IMR-90 (cell line): ENCODE measurements at places on chromosomes 3 and 15.

- DNase-seq: no peak
Observed at GRCh38 chr3:120841264-120841663, 66.7 kb upstream of the STXBP5L start.

DNA sequence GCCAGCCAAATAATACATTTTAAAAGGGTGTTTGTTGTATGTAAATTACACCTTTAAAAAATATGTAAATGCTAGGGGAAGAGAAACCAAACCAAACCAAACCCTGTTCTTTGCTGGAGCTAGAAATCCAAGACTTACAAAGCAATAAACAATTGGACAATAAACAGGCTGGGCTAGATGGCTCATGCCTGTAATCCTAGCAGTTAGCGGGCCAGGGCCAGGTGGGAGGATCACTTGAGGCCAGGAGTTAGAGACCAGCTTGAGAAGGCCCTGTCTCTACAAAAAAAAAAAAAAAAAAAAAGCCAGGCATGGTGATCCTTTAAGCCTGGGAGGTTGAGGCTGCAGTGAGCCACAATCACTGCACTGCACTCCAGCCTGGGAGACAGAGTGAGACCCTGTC lies 12.5 kb downstream of the STOML1 start:
- no peak for DNase-seq

DNA sequence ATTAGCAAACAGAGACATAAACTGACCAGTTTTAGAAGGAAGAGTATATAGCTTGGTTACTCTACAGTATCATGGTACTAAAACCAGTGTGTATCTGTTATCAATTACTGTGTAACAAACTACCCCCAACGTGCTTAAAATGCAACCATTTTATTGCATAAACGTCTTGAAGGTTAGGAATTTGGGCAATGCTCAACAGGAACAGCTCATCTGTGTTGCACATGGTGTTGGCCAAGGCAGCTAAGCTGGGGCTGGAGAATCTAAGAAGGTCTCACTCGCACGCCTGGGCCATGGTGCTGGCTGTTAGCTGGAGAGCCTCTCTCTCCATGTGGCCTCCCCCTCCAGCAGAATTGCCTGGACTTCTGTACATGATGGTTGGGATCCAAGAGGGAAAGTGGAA lies 81.2 kb upstream of the THBS1 start:
- DNase-seq: no peak

- DNase-seq: no peak
Observed at GRCh38 chr3:49416867-49417266, 4.6 kb downstream of the TCTA start.

DNA sequence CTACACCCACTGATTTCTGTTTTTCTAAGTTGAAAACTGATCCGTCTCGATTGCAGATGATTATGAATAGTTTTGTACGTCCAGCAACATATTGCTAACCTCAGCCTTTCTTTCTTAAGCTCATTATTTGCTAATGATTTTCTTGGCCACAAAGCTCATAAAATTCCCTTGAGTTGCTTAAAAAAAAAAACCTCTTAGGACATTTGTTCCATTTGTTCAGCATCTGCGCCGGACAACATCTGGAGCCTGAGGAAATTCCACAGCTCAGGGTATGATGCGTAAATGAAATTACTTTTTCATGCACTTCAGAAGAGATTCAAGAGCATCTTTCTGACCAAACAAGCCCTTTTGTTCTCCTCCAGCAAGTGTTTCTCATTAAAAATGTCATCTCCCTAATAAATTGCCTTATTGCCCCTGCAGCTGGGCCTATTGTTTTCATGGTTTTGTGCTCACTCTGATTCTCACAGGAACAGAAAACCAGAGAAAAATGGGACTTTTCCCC lies 249.1 kb upstream of the MCTP2 start:
- no peak for DNase-seq

- DNase-seq: peak; percentile 52
Observed at GRCh38 chr3:104564045-104564643, 802.6 kb upstream of the ALCAM start.

GRCh38 chr15:53013329-53013728 lies 223.2 kb upstream of the ONECUT1 start:
- no peak for DNase-seq

DNA sequence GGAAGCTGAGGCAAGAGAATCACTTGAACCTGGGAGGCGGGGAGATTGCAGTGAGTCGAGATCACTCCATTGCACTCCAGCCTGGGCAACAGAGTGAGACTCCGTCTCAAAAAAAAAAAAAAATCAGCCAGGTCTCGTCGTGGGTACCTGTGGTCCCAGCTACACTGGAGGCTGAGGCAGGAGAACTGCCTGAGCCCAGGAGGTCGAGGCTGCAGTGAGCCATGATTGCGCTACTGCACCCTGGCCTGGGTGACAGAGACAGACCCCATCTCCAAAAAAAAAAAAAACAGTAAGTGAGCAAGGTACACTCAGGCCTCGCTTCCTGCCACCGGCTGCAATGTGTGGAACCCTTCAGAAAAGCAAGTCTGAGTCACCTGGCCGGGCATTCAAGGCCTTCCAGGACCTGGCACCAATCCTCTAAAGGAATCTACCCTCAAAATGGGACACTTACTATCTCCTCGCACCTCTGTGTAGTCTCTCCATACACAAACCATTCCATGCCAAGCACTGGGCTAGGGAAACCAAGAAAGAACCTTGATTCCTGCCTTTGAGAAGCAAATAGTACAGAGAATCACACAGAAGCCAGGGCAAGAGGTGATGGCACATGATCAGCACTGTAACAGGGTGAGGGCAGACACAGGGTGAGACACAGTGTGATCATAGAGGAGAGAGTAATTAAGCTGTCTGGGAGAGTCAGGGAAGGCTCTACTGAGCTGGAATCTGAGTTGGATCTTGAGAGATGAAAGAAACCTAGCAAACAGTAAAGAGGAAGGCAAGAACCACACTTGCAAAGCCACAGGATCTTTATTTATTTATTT lies 9.7 kb downstream of the SCAMP2 start:
- peak; percentile 31 for DNase-seq

DNA sequence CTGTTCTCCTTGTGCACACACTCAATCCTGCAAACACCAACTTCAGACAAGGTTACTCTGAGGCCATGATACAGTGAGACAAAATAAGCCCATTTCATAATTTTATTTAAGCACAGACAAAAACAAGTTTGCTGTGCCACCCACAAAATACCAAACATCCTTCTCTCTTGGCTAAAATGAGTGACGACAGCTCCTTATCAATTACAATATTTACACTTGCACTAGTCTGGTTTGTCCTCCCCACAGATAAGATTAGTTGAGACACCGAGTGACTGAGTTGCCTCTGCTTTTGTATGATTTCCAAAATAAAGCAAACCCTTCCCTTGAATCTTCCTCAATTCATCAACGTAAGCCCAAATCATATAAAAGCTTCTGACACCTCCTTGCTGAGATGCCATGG lies 233.5 kb upstream of the ATP10A start:
- DNase-seq: no peak

GRCh38 chr3:32596282-32596908 lies 25.7 kb upstream of the DYNC1LI1 start:
- DNase-seq: no peak

GRCh38 chr3:100992231-100993012 lies 799 bp downstream of the ABI3BP start:
- peak; percentile 55 for DNase-seq

GRCh38 chr3:180657094-180657493 lies 22.2 kb downstream of the CCDC39 start:
- no peak for DNase-seq

DNA sequence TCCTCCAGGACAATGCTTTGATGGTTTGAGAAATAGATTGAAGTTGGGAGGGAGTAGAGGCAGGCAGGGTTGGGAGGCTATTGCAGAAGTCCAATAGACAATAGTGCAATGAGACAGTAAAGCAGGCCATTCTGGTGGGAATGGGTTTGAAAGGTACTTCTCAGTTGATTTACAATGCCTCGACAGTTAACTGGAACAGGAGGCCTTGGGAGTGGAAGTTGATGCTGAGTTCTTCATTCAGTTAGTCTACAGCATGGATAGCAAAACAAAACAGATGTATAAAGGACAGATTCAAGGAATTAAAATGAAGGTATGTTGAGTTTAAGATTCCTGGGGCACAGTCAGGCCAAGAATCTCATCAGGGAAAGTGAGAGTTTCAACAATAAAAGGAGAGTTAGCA lies 6.8 kb upstream of the PLCL2 start:
- DNase-seq: no peak

GRCh38 chr3:44120721-44121582 lies 120.7 kb upstream of the TOPAZ1 start:
- DNase-seq: no peak

GRCh38 chr15:43531018-43531670 lies 13.7 kb downstream of the MAP1A start:
- no peak for DNase-seq
